Occipital lobe (tissue), 3 donors: ENCODE measurements at places on chromosomes 12 and 14. TPM values are rescaled to one million over a fixed set of nuclear protein-coding genes. Genes with fewer than 3 reads are reported as not detected.

INHBC gene
- not detected for total RNA-seq

TCL1B gene
- total RNA-seq: not detected

CEBPE gene
- total RNA-seq: 0.31 TPM

FOXG1 gene
- total RNA-seq: 75.5 TPM

BICDL1 gene
- 25.4 TPM for total RNA-seq

GRCh38 chr14:71725922-71726579, 206.2 kb upstream of the RGS6 start:
- DNase-seq: no peak

DNA sequence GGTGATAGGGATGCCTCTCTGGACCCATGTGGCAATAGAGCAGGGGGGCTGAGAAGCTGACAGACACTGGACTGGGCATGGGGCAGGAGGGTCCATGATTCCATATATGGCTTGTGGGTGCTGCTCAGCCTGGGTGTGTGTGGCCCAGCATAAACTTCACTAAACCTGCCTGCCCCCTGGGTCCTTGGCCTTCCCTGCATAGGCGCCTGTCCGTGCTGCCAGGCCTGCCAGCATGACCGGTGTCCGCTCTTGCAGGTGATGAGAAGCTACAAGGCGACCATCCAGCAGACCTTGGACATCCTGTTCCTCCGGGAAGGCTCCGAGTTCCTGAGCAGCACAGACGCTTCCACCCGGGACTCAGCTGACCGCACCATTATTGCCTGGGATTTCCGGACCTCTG, 61.6 kb downstream of the BEGAIN start:
- no peak for DNase-seq

DNA sequence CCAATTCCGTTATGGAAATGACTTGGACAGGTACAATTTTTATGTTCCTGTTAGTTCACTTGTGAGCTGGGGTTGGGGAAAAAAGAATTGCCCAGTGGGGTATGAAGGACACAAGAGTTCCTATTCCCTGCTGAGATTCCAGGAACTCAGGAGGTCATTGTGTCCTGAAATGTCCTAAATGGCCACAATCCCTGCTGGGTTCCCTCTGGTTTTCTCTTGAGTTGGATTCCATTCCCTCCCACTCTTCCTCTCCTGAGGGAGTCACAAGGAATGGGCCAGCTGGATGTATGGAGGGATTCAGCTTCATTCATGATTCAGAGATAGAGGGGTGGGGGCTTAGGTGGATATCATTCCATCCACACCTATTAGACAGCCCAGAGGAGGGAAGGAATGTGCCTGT, 34.5 kb upstream of the DCD start:
- DNase-seq: no peak

DNA sequence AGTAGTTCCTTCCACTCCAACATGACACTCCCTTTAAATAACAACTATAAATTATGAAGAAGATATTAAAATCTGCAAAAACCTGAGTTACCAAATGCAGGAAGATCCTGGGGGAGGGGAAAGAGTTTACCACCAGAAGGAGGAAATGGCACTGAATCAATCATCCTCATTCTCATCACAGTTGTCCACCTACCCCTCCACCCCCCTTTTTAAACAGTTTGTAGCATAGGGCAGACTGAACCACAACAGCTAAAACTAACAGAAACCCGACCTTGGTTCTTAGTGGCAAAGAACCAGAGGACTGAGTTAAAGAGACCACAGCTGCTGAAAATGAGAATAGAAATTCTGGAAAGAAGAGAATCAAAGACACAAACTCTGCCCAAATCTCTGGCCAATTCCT, 189.5 kb downstream of the MED13L start:
- no peak for DNase-seq

DNA sequence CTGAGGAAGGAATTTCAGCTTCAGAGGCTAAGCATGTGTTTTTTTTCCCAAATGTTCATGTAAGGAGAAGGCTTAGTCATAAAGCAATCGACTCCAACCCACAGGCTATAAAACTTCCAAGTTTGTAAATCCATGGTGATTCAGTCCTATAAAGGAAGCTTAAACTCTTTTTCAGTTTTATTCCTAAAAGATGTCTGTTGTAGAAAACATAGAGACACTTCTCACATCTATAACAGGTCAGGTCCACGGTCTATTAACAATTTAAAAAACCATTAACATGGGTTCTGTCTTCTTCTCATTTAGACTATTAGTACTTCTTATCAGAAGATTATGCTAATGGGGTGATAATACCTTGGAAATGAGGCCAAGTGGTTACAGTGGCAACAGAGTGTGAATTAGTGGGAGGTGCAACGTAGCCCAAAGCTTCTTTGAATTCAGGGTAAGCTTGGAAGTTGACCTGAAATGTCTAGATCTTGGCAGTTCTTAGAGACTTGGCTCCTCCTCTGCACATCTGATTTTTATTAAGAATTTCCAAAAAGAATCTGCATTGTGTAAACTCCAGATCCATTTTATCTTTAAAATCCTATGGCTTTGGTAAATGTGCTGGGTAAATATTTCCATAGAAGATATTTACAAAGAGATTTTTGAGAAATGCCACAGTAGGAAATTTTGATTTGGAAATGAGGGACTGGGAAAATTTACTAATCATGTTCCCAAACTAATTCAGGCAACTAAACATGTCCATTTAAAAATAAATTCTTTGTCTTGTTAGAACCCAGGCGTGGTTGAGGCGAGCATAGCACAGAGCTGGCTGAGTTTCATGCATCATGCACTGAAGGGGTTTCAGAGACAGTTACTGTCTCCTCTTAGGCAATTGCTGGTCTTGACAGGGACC, 86.4 kb downstream of the EML1 start:
- no peak for DNase-seq

- DNase-seq: no peak
Observed at GRCh38 chr12:68031174-68031573, 41.9 kb downstream of the IFNG-AS1 start.
